IMR-90 (cell line): ENCODE measurements at places on chromosomes 5 and 9. TPM values are rescaled to one million over a fixed set of nuclear protein-coding genes. Genes with fewer than 3 reads are reported as not detected.

Gene WHRN
- polyA plus RNA-seq, result 2.6 and 2.8 TPM in 2 replicates

GRCh38 chr9:104842698-104843097 lies 78.8 kb downstream of the NIPSNAP3B start:
- no peak for DNase-seq

DNA sequence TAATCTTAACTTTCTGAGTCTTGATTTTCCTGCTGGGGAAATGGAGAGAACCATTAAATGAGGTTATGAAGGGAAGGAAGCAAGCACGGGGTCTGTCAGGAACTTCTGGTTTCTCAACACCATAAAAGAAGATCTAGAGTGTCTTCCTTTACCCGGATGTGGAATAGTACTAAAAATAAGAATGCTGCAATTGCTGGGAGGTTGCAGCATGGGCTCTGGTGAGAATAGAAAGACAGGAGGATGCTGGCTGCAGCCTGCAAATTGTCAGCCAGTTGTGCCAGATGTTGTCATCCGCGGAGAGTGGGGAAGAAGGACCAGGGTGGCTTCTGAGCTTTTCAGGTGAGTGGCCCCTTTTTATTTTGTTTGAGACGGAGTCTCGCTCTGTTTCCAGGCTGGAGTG lies 69.3 kb upstream of the STC2 start:
- no peak for DNase-seq

- no peak for DNase-seq
Observed at GRCh38 chr5:97888439-97888838, 705.4 kb upstream of the RIOK2 start.

Gene OR1J2
- not detected in 2 replicates for polyA plus RNA-seq

GRCh38 chr5:123865641-123866040 lies 353.7 kb downstream of the CSNK1G3 start:
- no peak for DNase-seq

Gene NMUR2
- polyA plus RNA-seq, result not detected in 2 replicates

GRCh38 chr5:151157426-151158286 lies at the start of gene ANXA6:
TSS of gene ANXA6 (minus strand) at chr5:151157779. CDS start at chr5:151147901, 9,878 bp downstream.
- DNase-seq, result peak; percentile 73

Gene EDIL3
- polyA plus RNA-seq, result 43.7 and 55.5 TPM in 2 replicates

- DNase-seq, result peak; percentile 42
Observed at GRCh38 chr5:111774525-111774924, 17.5 kb upstream of the NREP start.

- DNase-seq, result no peak
Observed at GRCh38 chr5:135859641-135860040, 25.2 kb downstream of the SLC25A48 start.

DNA sequence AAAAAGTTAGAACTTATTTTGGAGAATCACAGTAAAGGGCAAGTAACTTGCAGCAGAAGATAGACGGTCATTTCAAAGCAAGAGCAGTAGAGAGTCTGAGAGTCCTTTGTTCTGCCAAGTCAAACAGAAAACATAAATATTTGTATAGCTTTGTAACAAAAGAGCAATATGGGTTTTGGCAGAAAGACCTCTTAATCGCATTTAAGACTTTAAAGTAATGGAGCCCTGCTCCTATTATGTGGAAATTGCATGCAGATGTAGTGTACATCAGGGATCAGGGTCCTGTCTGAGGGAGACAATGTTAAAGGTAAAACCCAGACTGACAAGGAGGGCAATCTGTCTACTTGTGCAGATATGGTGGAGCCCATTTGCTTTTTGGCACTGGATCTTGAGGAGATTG lies 87.2 kb downstream of the PGM5 start:
- DNase-seq, result no peak

DNA sequence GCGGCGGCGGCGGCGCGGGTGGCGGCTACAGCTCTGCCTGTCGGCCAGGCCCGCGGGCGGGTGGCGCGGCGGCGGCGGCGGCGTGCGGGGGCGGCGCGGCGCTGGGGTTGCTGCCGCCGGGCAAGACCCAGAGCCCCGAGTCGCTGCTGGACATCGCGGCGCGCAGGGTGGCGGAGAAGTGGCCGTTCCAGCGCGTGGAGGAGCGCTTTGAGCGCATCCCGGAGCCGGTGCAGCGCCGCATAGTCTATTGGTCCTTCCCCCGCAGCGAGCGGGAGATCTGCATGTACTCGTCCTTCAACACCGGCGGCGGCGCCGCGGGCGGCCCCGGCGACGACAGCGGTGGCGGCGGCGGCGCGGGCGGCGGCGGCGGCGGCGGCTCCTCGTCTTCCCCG lies 296 bp downstream of the ZSWIM6 start:
- no peak for DNase-seq

DNA sequence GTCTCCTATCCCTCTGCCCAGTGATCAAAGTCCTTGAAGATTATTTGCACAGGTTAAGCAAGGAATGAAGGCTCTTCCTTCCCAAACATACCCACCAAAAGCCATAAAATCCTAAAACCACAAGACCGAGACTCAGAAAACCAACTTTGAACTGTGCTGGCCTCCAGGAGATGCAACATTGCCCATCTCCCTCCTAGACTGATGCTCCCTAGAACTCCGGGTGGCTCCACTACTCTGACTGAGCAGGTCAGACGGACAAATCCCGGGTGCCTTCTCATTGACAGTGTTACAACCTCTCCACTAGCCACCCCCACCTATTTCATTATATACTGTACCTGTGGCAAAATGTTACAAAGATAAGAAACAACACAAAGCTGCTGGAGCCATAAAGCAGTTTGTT lies 110.1 kb downstream of the FANCC start:
- DNase-seq, result no peak

Gene RANBP6
- polyA plus RNA-seq, result 6.1 and 7.5 TPM in 2 replicates

DNA sequence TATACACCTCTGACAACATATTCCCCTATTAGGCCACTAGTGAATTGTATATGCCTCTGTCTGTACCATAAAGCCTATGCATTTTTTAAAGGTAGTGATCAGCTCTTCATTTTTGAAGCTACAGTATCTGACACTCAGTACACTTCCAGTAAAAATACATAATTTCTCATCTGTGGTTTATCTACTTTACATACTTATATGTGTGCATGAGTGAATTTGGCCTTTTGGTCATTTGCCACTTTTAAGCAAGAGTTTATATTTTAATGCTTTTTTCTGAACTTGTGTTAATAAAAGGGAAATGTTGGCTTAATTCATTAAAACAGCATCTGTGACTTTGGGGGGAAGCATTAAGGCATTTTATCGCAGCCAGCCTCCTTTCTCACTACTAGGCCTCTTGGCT lies 47.8 kb downstream of the ST8SIA4 start:
- DNase-seq, result no peak

DNA sequence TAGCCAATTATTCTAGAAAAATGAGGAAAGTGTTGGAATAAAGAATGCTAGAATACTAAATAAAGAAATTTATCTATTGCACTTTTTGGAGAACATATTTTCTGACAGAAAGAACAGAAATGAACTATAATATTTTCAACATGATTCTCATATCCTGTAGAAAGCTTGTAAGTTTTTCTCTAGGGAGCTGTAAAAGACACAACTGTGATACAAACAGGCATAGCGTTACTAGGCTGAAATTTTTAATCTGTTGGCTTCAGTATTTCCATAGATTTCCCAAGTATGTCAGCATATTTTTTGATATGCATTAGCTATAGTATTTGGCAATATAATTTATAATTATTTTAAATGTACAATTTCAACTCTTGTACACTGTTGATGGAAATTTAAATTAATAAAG lies 31.3 kb downstream of the ANXA1 start:
- no peak for DNase-seq

DNA sequence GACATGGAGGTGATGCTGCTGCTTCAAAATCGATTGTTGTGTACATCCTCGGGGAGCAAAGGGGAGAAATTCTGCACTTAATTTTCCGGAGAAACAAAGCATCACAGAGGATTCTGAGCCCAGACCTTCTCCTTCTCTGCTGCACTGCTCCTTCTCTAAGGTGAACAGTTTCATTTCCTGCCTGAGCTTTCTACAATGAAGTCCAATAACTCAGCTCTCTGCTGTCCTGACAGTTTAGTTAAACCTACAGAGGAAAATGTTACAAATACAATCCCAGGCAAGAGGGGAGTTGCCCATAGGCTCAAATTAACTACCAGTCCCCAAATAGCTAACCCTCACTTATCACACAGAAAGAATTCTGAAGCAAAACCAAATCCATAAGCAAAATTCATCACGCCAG lies 206.3 kb downstream of the EFNA5 start:
- DNase-seq, result no peak

DNA sequence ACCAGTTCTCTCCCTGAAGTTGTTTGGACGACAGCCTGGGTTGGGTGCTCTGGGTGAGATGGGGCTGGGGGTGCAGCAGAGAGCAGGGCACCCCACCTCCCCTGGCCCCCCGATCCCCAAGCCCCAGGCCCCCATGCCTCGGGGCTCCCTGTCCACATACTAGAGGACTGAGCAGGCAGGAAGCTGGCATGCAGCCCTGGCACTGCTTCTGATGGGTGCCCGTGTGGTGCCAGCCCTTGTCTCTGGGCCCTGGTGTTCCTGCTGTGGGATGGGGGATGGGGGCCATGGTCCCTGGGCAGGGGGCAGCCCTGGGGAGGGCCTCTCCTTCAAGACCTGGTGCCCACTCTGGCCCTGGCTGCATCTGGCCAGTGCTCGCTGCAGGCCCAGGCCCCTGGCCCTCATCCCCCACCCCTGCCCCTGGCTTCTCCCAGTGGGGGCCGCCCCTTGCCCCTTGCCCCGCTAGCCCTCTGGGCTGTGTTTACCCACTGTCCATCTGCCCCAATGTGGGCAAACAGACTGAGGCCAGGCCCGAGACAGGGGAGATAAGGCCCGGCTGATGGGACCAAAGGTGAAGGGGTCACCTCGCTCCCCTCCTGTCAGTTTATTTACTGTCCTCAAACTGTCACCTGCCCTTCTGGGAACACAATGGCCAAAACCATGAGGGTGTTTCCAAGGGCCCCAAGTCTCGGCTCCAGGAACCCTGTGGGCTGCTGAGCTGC lies 67.3 kb upstream of the RXRA start:
- no peak for DNase-seq

GRCh38 chr9:111572950-111573604 lies 26.4 kb downstream of the PTGR1 start:
- peak; percentile 97 for DNase-seq
